GF-D8 (cell line): ENCODE measurements at places on chromosomes 16 and 17.

- no peak for DNase-seq
Measured at GRCh38 chr17:57425431-57425830, 169.1 kb downstream of the MSI2 start.

DNA sequence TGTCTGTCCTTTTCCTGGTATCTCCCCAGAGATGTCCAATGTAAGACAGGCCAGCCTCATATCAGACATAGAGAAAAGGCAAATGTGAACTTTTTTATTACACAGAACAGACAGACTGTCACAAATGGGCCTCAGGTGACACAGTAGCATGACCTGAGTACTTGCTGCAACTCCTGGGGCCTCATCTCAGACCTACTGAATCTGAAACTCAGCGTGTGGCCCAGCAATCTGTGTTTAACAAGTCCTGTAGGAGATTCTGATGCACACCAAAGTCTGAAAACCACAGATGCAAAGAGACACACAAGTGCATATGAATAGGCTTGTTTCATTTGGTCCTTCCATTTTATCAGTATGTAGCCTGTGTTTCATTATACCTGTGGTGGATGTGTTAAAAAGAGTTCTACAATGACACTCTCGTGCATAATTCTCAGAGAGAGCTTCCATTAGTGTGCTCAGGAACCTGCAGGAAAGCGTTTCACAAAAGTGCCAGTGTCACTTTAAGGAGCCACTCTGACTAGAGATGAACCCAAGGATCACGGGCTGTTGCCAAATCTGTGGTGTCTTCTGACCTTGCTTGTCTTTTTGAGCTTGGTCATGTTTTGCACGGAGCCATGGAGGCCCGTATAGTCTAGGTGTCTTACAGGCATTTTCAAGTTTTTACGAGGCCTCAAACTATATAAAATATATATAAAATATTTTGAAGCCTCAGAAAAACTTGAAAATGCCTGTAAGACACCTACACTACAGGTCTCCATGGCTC is 33.8 kb upstream of the NF1 start:
- no peak for DNase-seq

GRCh38 chr17:71649941-71650350 is 470.9 kb upstream of the SOX9 start:
- DNase-seq = no peak

DNA sequence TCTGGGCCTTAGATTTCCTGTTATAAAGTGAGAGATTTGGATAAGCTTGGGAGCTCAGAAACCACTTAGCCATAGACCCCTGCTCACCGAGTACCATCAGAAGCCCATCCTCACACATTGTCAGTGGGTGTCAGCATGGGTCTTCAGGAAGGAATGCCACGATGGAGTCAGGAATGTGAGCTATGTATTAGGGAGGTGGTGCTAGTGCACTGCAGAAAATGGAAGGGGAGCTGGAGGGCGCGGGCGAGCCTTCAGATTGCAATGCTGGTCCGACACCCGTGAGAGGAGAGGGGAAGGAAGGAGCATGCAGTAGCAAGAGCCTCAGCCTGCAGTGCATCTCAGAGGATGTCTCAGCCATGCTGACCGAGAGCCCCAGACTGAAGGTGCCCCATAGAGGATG is 294.5 kb downstream of the FOXL1 start:
- no peak for DNase-seq

DNA sequence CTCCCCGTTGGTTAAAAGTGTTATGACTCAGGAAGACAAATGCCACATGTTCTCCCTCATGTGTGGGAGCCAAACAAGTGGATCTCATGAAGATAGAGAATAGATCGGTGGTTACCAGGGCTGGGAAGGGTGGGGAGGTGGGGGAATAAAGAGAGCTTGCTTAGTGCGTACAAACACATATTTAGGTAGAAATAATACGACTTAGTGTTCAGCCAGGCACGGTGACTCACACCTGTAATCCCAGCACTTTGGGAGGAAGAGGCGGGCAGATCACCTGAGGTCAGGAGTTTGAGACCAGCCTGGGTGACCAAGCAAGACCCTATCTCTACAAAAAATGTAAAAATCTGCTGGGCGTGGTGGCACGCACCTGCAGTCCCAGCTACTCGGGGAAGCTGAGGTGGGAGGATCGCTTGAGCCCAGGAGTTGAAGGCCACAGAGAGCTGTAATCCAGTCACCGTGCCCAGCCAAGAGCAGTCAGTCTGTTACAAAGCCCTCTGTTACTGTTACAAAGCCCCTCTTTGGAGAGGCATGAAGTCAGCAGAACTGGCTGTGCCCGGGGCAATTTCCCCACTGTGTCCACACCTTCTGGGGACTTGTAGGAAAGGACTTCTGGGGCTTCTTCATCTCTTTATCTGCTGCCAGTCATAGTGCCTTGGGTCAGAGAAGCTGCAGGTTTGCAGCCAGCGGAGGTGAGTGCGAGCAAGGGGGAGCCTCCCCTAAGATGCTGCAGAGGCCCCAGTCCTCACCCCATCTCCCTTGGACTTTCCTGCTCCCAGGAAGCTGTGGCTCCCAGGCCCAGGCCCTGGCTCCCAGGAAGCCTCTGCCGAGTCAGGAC is 4.3 kb upstream of the ALDH3A1 start:
- DNase-seq = no peak

- no peak for DNase-seq
Measured at GRCh38 chr17:10622617-10623485, 34.3 kb downstream of the MYH3 start.

DNA sequence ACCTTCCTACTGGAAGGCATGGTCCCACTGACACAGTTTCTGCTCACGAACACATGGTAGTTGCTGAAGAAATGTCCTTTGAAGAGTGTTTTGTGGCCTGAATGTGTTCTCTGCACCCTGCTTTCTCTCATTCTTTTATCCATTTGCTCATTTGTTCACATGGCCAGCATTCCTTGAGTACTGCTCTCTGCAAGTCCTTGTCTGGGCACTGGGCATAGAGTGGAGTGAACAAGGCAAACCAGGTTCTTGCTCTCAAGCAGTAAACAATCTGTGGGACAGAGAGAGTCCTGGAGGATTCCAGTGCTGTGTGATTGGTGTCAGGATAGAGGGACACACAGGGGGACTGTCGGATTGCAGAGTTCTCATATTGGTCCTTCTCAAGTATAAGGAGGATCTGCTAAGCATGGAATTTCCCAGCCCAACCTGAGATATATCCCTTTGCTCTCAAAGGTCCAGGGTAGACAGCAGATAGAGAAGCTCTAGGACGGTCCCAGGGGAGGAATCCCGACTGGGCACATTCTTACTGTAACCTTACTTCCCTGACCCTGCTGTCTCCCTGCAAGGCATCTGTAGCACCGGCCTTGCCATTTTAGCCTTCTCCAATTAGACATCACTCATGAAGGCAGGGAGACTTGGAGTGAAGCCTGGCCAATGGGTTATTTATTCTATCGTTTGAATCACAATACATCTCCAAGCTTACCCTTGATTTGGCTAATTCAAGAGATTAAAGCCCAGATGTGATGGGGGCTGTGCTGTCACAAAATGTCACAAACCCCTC is 32.3 kb downstream of the ARL4D start:
- no peak for DNase-seq

DNA sequence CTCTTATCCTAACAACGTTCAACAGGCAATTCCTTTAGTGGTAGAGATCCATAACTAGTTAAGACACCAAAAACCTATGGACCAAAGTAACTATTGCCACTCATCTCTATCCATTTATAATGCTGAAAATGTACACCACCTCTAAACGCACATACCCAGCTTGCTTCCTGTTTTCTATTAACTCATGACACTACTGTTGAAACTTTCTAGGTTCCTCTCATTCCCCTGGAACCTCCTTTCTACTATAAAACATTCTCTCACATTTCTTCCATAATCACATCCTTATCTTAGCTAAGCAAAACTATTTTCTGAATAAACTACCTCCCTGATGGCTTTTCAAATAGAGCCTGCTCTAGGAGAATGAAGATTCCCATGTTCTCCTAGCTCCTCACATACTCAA is 42.9 kb upstream of the KSR1 start:
- no peak for DNase-seq

DNA sequence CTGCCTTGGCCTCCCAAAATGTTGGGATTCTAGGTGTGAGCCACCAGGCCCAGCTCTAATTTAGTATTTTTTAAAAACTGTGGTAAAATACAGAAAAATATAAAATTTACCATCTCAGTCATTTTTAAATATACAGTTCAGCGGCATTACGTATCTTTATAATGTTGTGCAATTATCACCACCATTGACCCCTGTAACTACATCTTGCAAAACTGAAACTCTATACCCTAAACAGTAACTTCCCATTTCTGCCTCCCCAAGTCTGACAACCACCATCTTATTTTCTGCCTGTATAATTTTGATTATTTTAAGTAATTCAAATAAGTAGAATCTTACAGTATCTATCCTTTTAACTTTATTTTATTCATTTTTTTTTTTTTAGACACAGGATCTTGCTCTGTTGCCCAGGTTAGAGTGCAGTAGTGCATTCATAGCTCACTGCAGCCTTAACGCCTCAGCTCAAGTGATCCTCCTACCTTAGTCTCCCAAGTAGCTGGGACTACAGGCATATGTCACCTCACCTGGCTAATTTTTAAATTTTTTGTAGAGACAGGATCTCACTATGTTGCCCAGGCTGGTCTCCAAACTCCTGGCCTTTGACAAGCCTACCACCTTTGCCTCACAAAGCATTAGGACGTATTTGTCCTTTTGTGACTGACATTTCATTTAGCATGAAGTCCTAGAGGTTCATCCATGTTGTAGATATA is 10.9 kb upstream of the GGA2 start:
- DNase-seq = peak; percentile 70

GRCh38 chr16:11689031-11689840 is 21.0 kb downstream of the SNN start:
- no peak for DNase-seq

- no peak for DNase-seq
Measured at GRCh38 chr17:2013994-2014317, 11.2 kb downstream of the RTN4RL1 start.

GRCh38 chr16:89574681-89575246 is 794 bp upstream of the CPNE7 start:
- peak; percentile 22 for DNase-seq

DNA sequence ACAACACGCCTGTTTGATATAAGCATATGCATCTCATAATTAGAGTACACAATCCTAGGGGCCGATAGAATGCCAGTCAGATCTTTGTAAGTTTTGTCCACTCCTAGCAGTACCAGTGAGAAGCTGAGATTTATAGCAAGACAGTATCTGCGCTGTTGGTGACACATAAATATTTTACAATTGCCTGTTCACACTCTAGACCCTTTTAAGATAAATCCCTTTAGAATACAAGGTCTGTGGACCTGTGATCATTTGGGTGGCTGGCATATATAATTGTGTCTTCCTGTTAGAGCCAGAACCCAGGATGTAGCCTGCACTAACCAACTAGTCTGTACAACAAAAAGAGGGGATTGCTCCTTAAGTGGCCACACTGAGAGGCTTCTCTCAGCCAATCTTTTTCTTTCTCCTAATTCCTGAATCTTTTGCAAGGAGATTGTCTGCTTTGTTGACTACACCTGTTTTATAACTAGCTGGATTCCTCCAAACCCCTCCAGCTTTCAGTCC is 74.7 kb downstream of the WIPI1 start:
- no peak for DNase-seq

DNA sequence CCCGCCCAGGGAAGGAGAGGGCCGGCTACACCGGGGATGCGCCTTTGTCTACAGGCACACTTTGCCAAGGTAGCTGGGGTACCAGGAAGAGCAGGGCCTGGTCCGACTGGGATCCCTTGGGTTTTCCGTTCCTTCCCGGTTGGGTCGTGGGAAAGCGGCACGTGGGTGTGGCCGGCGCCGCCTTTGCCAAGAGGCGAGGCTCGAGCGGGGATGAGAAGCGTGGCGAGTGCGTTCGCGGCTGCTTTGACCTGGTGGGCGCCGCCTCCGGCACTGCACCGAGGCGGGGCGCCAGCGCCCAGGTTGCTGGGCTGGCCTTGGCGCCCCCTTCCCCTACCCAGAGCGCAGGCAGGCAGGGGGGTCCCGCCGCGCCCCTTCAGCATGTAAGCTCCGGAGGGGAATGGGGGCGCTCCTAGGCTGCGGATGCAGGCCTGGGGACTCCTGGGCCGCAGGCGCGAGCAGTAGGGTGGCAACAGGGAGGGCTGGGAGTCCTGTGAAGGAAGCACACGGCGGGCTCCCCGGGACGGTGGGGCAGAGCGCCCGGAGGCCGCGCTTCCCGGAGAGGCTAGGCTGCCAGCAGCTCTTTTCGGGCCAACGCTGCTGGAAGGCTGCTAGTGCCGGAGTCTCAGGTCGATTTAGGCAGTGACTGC is 2.0 kb downstream of the HAS3 start:
- DNase-seq = no peak
